ENCODE measurements at places on chromosomes 13 and 19. TPM values are rescaled to one million over a fixed set of nuclear protein-coding genes. Genes with fewer than 3 reads are reported as not detected.

GRCh38 chr19:47631681-47632446, 22.9 kb downstream of the BICRA start:
- peaks cover 15% of the 10 kb centered on the region for H3K36me3 ChIP-seq
- no peak overlapping the region for H3K4me3 ChIP-seq
- no peak for DNase-seq
- H3K27me3 ChIP-seq: no peaks in the 10 kb centered on the region
- H3K27ac ChIP-seq: peak overlapping the region; percentile 81

DNA sequence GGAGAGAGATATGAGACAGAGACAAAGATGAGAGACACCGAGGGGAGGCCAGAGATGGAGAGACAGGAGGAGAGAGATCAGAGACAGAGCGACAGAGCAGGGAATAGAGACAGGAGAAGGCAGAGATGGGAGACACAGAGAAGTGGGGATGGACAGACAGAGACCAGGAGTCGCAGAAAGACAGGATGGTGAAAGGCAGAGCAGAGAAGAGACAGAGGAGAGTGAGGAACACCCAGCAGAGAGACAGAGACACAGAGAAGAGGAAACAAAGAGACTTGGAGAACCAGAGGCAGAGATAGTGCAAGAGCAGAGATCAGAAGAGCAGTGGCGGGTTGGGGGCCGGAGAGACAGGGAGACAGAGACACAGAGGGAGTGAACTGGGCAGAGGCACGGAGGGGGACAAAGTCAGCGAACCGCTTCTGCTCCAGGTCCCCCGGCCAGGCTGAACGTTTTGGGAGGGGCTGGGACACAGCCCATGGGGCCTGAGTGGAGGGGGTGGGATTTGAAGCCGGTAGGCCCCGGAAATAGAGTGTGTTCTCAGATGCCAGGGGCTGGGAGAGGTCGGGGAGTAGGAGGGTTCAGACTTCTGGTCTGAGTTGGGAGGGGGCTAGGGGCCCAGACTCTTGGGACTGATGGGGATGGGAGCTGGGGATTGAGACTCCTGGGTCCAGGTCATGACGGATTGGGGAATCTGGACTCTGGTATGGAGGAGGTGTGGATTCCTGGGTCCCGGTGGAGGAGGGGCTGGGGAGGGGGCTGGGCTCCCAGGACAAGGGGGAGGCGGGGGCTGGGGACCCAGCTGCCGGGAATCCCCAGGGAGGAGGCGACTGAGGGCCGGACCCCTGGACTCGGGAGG, 654 bp downstream of the ZNF579 start:
- peaks cover 22% of the 10 kb centered on the region for H3K4me1 ChIP-seq
- H3K4me3 ChIP-seq: peak overlapping the region; percentile 94
- no peaks in the 10 kb centered on the region for H3K27me3 ChIP-seq

- H3K36me3 ChIP-seq: no peaks in the 10 kb centered on the region
- H3K4me3 ChIP-seq: no peak overlapping the region
- peaks cover 12% of the 10 kb centered on the region for H3K4me1 ChIP-seq
Measured at GRCh38 chr13:48123812-48124211, 28.9 kb upstream of the MED4 start.

DNA sequence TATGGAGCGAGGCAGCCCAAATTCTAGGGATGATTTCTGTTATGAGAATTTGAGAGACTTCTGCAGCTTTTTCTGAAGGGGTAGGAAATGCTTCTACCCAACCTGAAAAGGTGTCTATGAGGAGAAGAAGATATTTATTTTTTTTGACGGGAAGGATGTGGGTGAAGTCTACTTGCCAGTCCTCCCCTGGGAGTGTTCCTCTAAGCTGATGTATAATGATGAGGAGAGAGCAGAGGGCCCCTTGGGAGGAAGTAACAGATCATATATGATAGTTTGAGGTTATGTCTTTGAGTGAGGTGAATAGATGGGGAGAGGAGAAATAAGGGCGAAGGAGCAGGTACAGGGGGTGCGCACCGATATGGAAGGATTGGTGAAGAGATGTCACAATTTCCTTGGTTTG, 910.6 kb upstream of the SLITRK5 start:
- no peak overlapping the region for H3K27ac ChIP-seq
- no peaks in the 10 kb centered on the region for H3K4me1 ChIP-seq
- no peak for DNase-seq
- H3K36me3 ChIP-seq: no peaks in the 10 kb centered on the region

GRCh38 chr13:109979228-109979627, 192.8 kb upstream of the IRS2 start:
- H3K4me1 ChIP-seq: peaks cover 8% of the 10 kb centered on the region
- H3K36me3 ChIP-seq: no peaks in the 10 kb centered on the region
- H3K27ac ChIP-seq: no peak overlapping the region
- peaks cover 42% of the 10 kb centered on the region for H3K27me3 ChIP-seq

- H3K27ac ChIP-seq: no peak overlapping the region
- H3K36me3 ChIP-seq: no peaks in the 10 kb centered on the region
- no peak overlapping the region for H3K4me3 ChIP-seq
- no peaks in the 10 kb centered on the region for H3K27me3 ChIP-seq
Measured at GRCh38 chr13:110583178-110583865, 21.8 kb upstream of the RAB20 start.

GRCh38 chr13:67752759-67753158, 522.6 kb upstream of the PCDH9 start:
- H3K4me1 ChIP-seq: peaks cover 11% of the 10 kb centered on the region
- no peaks in the 10 kb centered on the region for H3K27me3 ChIP-seq
- no peak for DNase-seq
- no peaks in the 10 kb centered on the region for H3K36me3 ChIP-seq

DNA sequence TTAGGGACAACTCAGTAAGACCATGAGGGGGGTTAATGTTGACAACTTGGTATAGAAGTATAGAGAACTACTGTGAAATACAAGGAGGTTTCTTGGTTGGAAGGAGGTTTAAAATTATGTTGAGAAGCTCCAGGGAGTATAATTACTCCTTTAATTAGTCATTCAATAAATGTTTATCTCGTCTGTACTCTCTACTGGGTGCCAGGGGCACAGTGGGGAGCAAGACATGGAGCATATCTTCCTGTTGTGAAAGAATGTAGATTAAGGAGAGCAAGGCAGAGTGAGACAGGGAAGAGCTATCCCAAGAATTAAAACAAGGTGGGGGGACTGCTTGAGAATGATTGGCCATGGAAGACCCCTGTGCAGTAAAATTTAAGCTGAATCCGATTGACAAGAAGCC, 33.7 kb upstream of the TDRD3 start:
- no peaks in the 10 kb centered on the region for H3K36me3 ChIP-seq
- no peak for DNase-seq
- no peaks in the 10 kb centered on the region for H3K27me3 ChIP-seq

- H3K4me1 ChIP-seq: no peaks in the 10 kb centered on the region
- no peak overlapping the region for H3K27ac ChIP-seq
- H3K27me3 ChIP-seq: peaks cover under 1% of the 10 kb centered on the region
- no peaks in the 10 kb centered on the region for H3K36me3 ChIP-seq
Measured at GRCh38 chr13:45296259-45296658, 44.7 kb downstream of the TPT1 start.

- peaks cover 11% of the 10 kb centered on the region for H3K36me3 ChIP-seq
- DNase-seq: no peak
- H3K27ac ChIP-seq: peak overlapping the region; percentile 83
- peak overlapping the region; percentile 83 for H3K4me3 ChIP-seq
Measured at GRCh38 chr19:52398081-52398441, 412 bp downstream of the ZNF528 start.

The MEIS3 gene
- total RNA-seq: 43.2 TPM

The CGB5 gene
- total RNA-seq: not detected

The RFPL4A gene
- total RNA-seq: not detected

The FRY gene
- total RNA-seq: 11.4 TPM

The PSG5 gene
- total RNA-seq: not detected

The ZNF492 gene
- not detected for total RNA-seq

The MATK gene
- 1.7 TPM for total RNA-seq

Measured in type B pancreatic cell (in vitro differentiated cells).